ENCODE measurements at places on chromosomes 5 and 9.

DNA sequence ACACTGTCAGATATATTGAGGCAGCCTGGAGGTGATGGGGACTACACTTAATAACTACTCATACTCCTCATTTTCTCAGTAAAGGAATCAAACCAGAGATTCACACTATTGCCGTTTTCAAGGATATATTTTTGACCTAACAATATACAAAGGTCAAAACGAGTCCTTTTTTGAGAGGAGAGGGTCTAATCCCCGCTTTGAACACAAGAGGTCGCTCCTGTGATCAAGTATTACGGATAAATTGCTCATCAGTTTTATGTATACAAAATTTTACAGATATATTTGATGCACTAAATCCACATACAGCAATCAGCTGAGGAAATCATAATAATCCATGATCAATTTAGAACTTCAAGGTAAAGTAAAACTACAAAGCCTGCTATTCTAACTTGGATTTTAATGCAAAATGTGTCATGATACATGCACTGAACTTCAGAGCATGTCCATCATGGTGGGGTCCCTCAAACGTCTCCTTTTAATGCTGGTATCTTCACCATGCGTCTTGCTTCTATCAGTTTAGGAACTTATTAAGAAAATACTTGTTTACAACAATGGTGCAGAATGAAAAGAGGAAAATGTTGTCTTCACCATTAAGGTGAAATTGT lies 2.5 kb upstream of the ISL1 start:
- DNase-seq, result no peak

GRCh38 chr5:66840511-66841013 lies 244.4 kb downstream of the MAST4 start:
- no peak for DNase-seq

DNA sequence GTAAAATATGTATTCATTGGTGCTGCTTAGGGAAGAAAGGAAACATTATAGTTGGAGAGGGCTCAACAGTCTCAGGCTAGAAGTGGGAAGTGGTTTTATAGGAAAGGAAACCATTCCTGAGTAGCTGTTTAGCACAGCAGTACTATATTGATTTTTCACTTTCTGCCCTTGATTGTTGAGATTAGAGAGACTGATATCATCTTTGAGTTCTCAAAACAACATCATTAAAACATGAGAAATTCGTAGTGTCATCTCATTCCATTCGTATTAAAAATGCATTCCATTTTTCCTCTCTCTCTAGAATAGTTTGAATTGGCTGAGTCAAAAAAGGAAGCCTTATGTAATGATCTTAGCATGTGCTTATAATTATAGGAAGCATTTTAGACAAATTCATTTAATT lies 14.1 kb downstream of the POLR3G start:
- no peak for DNase-seq

DNA sequence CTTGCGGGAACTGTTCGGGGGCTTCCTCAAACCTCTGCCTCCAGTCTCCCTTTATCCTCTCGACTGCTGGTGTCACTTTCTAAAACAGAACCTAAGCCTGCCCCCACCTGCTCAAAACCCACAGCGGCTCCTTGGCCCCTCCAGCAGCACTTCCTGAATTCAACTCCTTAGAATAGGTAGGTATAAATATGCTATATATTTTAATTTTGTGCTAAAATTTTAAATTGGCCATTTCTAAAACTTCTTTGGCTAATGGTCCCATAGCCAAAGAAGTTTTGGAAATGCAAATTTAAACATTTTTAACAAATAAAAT lies 71.8 kb upstream of the TBC1D2 start:
- no peak for DNase-seq

GRCh38 chr9:111628411-111628810 lies 2.7 kb upstream of the DNAJC25 start:
- no peak for DNase-seq

Measured in activated T-helper 1 cell treated with Interleukin-2 at 50 U/mL for 16 hours (primary cell).